CD4-positive, alpha-beta T cell treated with Interleukin-15 for 4 hours (primary cell): ENCODE measurements at places on chromosomes 6 and 20.

DNA sequence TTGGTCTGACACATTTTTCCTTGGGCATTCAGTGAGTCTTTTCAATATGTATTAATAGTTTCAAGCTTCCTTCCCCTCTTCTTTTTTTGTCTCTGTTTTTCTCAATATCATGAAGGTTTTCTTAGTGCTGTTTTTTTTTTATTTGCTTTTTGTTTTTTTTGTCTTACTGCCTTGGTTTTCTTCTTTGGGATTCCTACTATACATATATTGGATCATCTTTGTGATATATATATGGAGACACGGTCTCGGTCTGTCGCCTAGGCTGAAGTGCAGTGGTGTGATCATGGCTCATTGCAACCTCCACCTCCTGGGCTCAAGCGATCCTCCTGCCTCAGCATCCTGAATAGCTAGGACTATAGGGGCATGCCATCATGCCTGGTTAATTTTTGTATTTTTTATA lies 43.8 kb downstream of the NCOA3 start:
- no peak for DNase-seq

- DNase-seq = no peak
Measured at GRCh38 chr6:2818593-2818992, 23.1 kb downstream of the SERPINB1 start.

GRCh38 chr6:27608916-27609883 lies 136.3 kb upstream of the ZNF184 start:
- peak; percentile 32 for DNase-seq

- no peak for DNase-seq
Measured at GRCh38 chr6:139927236-139927635, 552.8 kb upstream of the CITED2 start.

- no peak for DNase-seq
Measured at GRCh38 chr6:136350914-136351313, 61.3 kb upstream of the BCLAF1 start.

DNA sequence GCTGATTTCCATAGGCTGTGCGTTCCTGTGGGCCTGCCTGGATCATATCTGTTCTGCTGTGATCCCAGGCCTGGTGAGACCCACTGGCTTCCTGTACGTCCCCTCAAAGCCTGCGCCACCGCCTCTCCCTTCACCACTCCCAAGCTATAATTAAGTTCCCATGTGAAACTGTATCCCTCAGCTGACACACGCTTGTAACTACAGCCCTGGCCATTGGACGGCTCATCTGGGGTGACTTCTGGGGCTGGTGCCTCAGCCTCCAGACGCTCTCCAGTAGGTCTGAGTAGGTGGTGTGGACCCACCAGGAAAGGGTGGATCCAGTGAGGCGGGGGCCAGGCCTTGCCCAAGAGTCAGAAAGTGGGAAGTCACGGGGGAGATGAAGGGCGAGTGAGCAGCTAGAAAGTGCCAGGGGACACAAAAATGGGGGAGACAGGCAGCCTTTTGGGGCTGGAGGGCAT lies 21.0 kb downstream of the PPARD start:
- DNase-seq = no peak
